ENCODE measurements at places on chromosomes 3 and 15.

GRCh38 chr15:39582286-39582976 lies 1.6 kb downstream of the THBS1 start:
- no peak for DNase-seq

DNA sequence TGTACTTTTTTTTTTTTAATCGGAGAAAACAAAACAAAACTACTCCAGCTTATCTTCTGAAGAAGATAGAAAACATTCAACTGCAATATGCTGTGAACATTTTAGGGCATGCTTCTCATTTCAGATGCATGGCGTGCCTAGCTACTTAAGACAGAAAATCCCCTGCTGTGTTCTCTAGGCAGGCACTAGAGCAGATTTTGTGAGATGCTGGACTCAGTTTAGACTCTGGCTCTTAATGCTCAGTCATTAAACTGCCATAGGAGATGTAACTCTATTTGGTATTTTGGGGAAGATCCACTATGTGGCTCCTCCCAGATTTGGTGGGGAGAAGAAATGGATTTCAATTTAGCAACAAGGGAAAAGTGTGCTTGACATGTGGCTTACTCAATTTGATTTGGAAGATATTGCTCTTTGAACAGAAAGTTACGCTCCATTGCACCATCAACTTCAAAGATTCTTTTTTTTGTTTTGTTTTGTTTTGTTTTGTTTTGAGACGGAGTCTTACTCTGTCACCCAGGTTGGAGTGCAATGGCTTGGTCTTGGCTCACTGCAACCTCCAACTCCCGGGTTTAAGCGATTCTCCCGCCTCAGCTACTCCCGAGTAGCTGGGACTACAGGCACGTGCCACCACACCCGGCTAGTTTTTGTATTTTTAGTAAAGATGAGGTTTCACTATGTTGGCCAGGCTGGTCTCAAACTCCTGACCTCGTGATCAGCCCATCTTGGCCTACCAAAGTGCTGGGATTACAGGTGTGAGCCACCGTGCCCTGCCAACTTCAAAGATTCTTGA lies 62.0 kb upstream of the LEKR1 start:
- no peak for DNase-seq

- no peak for DNase-seq
Measured at GRCh38 chr15:81085213-81085612, 48.9 kb upstream of the CFAP161 start.

DNA sequence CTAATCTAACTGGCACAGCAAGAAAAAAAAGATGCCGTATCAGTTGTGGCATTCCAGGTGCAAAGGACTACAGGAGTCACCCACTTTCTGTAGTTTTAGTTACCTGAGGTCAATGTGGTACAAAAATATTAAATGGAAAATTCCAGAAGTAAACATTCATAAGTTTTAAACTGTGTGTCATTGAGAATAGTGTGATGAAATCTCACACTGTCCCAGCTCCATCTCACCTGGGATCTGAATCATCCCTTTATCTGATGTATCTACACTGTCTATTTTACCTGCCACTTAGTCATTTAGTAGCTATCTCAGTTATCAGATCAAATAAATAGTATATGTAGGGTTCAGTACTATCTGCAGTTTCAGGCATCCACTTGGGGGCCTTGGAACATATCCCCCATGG lies 26.7 kb downstream of the GBE1 start:
- DNase-seq: no peak

GRCh38 chr3:138465925-138466324 lies 31.5 kb downstream of the ESYT3 start:
- no peak for DNase-seq

GRCh38 chr3:127096256-127097071 lies 96.5 kb upstream of the PRR23E start:
- no peak for DNase-seq

DNA sequence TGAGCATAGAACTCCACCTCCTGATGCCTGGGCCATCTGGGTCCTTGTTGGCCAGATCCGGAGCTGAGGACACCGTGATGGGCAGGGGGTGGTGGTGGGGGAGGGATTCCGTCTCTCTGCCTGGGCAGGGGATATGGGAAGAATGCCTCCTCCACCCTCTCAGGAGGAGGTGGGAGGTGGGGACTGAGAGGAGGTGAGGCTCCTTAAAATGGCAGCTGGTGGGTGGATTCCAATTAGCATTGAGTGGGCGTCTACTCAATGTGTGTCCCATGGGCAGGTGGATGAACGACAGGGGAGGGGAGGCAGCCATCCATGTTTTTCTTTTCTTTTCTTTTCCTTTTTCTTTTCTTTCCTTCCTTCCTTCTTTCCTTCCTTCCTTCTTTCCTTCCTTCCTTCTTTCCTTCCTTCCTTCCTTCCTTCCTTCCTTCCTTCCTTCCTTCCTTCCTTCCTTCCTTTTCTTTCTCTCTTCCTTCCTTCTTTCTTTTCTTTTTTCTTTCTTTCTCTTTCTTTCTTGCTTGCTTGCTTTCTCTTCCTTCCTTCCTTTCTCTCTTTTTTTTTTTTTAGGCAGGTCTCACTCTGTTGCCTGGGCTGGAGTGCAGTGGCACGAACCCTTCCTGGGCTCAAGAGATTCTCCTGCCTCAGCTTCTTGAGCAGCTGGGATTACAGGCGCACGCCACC lies 5.0 kb downstream of the SLC28A1 start:
- DNase-seq: no peak

GRCh38 chr3:47578119-47578632 lies 489 bp downstream of the CSPG5 start:
- DNase-seq: peak; percentile 28

- no peak for DNase-seq
Measured at GRCh38 chr3:88369337-88369736, 219.6 kb downstream of the C3orf38 start.

GRCh38 chr3:189655617-189656016 lies 24.4 kb downstream of the TP63 start:
- no peak for DNase-seq

GRCh38 chr3:73341272-73341935 lies 279.9 kb downstream of the EBLN2 start:
- no peak for DNase-seq

DNA sequence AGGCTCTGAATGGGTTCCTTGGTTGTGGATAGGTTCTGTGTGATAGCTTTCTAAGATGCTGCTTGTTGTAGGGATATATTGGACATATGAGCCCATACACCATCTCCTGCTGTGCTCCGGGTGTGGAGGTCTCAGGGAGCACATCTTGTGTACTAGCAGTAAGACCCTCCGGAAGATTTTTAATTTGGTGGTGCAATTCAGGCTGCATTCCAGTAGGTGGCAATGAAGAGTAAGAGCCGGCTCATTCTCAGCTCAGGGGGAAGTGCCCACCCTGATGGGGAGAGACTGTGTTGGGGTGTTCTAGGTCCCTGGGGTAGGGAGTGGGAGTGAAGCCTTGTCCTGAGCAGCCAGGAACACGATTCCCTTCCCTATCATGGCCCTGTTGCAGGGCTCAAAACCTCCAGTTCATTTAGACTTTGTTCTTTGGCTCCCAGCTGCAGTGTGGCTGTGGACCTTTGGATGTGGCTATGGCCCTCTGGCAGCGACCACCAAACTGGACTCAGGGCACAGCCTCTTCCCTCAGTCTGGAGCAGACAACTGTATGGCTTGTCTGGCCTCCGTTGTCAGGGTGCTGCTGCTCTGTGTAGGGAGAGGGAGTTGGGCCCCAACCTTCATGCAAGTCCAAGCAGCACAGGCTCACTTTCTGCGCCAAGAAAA lies 104.7 kb downstream of the UNC13C start:
- peak; percentile 2 for DNase-seq

DNA sequence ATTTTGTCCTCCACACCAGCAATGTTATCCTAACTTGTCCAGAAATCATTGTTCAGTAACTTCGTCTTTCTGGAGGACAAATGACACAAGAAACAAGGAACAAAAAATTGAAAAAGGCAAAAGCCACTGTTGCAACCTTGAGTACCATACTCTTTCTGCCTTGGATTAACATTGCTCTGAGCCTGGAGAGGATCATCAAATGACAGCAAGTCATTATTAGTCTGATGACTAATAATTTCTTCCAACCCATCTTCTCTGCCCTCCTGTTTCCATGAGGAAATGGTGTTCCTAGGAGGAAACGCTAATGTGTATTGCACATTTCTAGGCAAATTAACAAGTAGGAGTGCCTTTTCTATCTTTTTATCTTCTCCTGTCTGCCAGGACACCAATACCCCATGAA lies 153.9 kb downstream of the PCCB start:
- DNase-seq: no peak

Measured in NCI-H345 (cell line).